ENCODE measurements at places on chromosomes 6 and 20. TPM values are rescaled to one million over a fixed set of nuclear protein-coding genes. Genes with fewer than 3 reads are reported as not detected.

DNA sequence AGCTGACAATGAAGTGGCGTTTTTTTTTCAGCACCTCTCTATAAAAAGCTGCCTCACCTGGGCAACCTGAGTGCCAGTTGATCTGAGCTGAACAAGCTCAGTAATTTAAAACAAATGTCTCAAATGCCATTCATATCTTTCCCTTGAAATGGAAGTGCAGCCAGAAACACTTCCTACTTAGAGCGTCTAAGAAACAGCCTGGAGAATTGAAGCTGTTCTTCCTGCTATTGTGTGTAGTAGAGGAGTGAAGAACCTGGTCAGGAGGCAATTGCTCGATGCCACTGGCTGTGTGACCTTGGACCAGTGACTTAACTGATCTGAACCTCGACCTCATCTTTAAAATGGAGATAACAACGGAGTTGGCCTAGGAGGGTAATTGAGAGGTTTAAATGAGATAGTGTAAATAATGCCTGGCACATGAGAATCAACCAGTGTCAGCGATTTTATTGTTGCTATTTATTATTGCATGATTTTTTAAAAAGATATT is 95.4 kb upstream of the FOXQ1 start:
- DNase-seq = no peak

GRCh38 chr20:58841539-58842264 is 9.0 kb downstream of the GNAS-AS1 start:
- peak; percentile 88 for DNase-seq

DNA sequence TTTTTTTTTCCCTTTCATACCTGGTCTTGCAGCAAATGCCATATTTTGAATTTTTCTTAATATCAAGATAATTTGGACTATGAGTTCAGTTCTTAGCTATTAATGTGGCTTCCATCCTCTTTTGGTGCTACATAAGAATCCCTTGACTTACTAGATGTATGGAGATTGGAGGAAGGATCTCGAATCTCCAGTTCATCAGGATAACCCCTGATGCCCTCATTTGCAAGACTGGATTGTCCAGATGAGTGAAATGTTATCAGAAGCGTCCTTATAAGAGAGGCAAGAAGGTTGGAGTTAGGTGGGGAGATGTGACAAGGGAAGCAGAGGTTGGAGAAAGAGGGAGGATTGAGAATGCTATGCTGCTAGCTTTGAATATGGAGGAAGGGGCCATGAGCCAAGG is 499.6 kb upstream of the SYNCRIP start:
- DNase-seq = no peak

The BTN3A1 gene
- total RNA-seq = 15.4 TPM

The ZNF831 gene
- 0.32 TPM for total RNA-seq

The LAMA2 gene
- total RNA-seq = 82.9 TPM
